ENCODE measurements at places on chromosomes 12 and 14.

GRCh38 chr12:2939191-2939590, 20.0 kb upstream of the TEAD4 start:
- no peak for DNase-seq

DNA sequence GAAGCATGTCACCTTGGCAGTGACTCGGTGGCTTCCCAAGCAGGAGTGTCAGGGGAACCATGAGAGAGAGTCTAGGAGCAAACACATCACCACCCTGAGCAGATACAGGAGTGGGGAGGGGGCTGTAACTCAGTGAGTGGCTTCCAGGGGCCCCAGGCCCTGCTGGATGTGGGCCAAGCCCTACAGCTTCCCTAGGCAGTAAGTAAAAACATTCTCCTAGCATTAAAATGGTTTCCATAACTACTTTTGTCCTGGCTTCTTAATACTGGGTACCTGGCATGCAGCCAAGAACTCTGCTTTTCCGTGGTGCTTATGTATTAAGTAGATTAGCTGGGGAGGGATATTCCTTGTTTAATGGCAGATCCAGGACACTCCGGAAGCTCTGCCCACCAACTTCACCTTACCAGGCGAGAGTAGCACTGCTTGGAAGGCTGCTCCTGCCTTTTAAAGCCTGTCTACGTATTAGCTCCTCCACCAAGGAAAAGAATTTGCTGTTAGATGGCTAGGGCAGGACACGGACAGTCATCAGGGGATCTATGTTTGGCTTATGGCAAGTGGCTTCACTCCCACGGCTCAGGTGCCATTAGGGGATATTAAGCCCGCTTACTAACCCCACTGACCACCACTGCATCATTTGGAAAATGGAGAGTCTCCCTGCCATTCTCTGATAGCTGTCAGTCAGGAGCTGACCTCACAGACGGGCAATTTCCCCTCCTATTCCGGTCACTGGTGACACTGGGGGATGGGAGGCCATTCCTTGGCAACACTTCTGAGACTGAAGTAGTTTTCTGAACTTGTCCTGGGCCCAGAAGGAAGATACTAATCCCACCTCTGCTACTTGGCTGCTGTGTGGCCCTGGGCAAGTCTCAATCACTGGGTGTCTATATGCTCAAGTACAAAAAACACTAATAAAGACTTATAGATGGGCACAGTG, 22.8 kb downstream of the OTUB2 start:
- no peak for DNase-seq

- DNase-seq, result no peak
Observed at GRCh38 chr12:94059394-94060368, 88.7 kb upstream of the PLXNC1 start.

DNA sequence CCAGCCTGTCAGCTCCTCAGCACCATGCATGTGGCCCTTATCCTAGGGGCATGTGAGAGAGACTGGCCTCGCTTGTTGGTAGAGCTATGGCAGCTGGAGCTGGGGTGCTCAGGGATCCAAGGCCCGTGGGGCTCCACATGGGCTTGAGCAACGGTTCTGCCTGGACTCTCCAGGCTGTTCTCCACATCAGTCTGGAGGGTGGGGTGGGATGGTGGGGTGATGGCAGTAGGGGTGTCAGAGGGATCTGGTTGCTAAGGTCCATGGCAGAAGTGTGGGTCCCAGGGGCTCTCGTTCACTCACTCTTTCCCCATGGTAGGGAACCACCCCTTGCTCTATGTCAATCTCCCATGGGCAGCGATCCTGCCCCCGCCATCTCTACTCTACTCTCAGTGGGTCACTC, 622.6 kb downstream of the LRFN5 start:
- no peak for DNase-seq

GRCh38 chr12:117402363-117402762, 40.9 kb upstream of the NOS1 start:
- no peak for DNase-seq

- DNase-seq, result no peak
Observed at GRCh38 chr12:46693034-46693433, 132.8 kb downstream of the SLC38A4 start.

GRCh38 chr12:111409403-111409779, 3.7 kb downstream of the SH2B3 start:
- peak; percentile 44 for DNase-seq

DNA sequence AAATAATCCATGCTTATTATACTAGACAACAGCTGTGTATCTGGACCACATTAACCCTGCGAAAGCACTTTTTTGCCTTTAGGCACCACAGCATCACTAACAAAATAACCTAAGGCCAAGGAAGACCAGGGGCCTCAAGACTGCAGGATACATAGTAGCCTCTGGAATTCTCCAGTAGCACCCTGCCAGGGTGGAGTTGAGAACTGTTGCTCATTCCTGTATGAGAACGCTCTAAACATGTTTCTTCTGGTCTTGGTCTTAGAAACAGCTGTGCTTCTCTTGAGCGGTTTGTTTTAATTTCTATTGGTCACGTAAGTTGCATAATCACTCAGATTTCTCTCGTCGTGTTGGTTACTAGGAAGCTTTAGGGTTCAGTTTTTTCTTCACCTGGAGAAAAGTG, 7.9 kb downstream of the B4GALNT3 start:
- DNase-seq, result no peak

- DNase-seq, result no peak
Observed at GRCh38 chr12:50387487-50387886, 8.9 kb downstream of the FAM186A start.

DNA sequence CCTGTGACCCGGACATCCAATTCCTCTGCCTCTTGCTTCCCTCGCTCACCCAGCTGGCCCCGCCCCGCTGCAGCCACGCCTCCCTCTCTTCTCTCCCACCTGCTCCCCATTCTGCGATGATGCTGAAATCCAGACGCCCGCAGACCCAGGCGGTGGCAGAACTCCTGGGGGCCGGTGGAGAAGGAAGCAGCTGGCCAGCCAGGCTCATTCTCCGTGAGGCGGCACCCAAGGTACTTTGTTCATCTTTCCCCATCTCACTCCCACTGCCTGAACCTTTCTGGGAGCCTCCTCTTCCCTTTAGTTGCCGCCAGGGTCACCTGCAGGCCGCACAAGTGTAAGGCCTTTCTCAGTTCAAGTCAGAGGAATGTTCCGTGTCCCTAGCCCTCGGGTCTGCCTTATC, 35.7 kb downstream of the FOXN4 start:
- DNase-seq, result no peak

DNA sequence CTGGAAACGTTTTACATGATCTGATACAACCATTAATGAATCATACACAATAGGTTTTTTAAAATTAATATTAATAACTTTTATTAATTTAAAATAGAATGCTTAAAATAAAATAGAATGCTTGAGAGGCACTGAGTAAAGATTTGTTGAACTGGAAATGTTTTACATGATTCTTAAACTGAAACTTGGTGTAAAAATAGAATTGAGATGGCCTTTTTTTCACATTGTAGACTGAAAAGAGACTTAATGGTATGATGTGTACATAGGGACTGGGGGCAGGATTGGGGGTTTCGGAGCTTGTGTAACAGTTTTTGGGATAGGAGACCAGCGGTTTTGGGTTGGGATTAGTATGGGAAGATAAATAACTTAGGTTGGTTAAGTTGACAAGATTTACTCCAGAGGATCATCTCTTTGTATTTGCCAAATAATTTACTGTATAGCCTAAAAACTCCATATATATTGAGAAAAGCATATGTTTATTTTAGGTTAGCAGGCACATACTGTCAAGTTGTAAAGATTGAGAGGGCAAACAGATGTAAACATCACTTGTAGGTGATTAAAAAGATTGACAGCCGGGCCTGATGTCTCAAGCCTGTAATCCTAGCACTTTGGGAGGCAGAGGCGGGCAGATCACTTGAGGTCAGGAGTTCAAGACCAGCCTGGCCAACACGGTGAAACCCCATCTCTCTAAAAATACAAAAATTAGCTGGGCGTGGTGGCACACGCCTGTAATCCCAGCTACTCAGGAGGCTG, 2.0 kb upstream of the ZNF410 start:
- no peak for DNase-seq

DNA sequence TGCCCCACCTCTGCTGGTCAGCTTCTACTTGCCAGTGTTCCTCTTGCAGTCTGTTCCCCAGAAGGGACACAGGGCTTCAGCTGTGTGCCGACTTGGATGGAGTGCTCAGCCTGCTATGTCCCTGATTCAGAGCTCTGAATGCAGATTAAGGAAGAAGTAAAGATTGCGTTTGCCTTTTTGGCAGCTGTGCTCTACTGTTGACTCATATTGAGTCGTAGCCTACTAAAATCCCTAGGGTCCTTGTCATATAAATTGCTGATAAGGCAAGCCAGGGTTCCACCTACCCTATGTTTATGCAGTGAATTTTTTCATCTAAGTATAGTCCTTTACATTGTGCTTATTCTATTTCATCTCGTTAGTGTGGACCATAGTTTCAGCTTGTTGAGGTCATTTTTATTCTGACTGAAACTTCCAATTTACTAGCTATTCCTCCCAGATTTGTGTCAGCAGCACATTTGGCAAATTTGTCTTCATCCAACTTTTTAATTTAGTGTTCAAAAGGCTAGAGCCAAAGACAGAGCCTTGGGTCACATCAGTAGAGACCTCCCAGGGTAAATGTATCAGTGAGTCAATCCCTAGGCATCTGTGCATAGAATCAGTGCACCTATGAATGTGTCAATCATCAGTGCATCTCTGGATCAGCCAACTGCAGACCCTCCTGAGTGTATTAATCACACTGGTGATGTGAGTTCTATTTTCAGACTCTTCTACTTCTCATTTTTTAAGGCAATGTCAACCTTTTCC, 31.9 kb downstream of the CACNA1C start:
- DNase-seq, result peak; percentile 94

DNA sequence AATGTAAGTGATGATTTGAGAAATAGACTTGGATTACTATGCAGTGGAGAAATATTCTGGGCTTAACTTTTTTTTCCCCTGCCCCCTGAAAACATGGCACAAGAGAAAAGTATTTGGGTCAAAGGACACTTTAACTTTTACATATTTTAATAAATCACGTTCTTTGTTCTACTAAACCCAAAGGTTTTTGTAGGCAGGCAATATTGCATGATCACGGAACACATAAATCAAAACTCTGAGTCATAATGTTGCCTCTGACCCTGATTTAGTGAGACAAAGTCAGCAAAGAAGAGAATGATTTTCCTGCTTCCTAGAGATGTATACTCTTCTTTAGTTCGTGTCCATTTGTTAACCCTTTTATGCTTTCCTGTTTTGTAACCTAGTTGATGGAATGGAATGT, 38.0 kb downstream of the ABCD2 start:
- no peak for DNase-seq

- no peak for DNase-seq
Observed at GRCh38 chr14:76753541-76754198, 7.6 kb upstream of the VASH1 start.

DNA sequence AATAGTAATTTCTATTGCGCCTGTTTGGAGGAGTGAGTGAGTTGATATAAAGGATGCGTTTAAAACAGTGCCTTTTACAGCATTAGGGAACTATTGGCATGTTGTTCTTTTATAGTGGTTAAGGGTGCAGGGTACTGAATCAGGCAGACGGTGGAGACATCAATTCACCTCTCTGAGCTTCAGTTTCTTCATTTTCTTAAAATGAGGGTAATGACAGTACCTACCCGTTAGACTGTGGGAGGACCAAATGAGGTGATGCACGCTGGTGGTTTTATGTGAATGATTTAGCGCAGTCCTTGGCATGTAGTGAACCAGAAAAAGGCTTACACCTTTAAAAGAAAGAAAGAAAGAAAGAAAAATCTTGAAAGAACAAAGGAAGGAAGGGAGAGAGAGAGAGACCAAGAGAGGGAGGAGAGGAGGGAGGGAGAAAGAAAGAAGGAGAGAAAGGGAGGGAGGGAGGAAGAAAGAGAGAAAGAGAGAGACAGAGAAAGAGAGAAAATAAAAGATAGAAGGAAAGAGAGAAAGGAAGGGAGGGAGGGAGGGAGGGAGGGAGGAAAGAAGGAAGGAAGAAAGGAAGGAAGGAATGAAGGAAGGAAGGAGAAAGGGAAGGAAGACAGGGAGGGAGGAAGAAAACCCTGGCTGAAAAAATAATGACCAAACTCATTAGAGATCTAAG, 22.2 kb upstream of the CCND2 start:
- DNase-seq, result no peak

GRCh38 chr12:40034156-40034555, 71.7 kb downstream of the SLC2A13 start:
- DNase-seq, result no peak

DNA sequence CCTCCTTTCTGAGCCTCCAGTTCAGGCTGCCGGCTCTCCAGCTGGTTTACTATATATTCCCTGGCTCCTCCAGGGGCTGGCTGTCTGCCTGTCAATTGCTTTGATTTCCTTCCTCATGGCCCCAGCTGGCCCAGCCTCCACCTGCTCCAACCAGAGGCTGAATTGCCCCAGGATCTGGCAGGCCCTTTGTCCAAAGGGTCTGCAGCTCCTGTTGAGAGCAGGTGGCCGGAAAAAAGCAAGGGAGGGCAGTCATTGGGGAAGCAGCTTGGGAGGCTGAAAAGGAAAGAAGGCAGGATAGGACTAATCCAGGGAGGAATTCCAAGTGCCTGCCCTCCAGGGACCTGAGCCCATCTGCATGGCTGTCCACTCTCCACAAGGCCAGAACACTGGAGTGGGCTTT, 25.3 kb downstream of the PAH start:
- DNase-seq, result no peak

GRCh38 chr12:95218150-95219133, 835 bp downstream of the VEZT start:
- peak; percentile 76 for DNase-seq

DNA sequence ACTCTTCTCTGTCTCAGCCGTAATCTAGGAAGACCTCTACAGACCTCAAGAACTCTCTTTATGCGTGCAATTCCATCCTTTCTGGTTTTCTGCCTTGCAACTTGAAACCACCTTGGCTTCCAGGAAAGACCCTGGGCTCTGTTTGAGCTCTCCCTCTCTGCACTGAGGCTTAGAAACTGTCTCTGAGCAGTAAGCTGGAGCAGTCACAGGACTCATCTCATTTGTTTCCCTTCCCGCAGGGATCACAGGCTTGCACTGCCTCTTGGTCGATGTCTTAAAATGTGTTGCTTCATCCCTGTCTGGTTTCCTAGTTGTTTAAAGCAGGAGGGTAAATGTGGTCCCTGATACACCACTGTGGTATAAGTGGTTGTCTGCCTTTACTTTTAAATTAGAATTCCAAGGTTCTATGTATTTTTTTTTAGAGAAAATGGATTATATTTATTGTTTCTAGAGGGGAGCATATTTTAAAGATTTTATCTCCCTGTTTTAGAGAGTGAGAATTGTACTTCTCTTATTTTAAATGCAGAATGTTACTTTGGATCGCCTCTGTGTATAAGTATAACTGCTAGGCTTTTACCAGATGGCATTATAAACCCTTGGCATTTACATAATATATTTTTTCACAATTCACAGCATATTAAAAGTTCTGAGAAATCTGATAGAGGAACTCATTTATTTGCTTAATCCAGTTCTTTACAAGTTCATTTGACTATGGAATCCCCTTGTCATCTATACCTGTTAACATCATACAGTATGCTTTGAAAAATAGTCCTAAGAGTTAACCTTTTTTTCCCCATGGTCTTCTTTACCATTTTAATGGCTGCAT, 26.4 kb downstream of the EID3 start:
- no peak for DNase-seq

GRCh38 chr12:3381059-3382047, 109.7 kb upstream of the PRMT8 start:
- DNase-seq, result peak; percentile 17

All from fibroblast of skin of back (primary cell).